Mucosa of gallbladder (tissue), 1 donor: ENCODE measurements at places on chromosomes 2 and 18. TPM values are rescaled to one million over a fixed set of nuclear protein-coding genes. Genes with fewer than 3 reads are reported as not detected.

Gene MOCOS
- 7.5 TPM for total RNA-seq

Gene BUB1
- total RNA-seq = 2.0 TPM

Gene CFAP53
- total RNA-seq = 1.5 TPM

Gene TEX51
- total RNA-seq = not detected

Gene ICOS
- 0.98 TPM for total RNA-seq

Gene ZCCHC2
- total RNA-seq = 38.2 TPM

Gene GDF7
- 2.5 TPM for total RNA-seq

Gene ALPP
- total RNA-seq = not detected

Gene SPOPL
- 29.2 TPM for total RNA-seq

Gene PAIP2B
- 6.9 TPM for total RNA-seq

Gene IL37
- 0.29 TPM for total RNA-seq

Gene DYNAP
- total RNA-seq = not detected

Gene RGPD8
- total RNA-seq = 13.1 TPM

Gene HAAO
- 20.9 TPM for total RNA-seq

Gene VIT
- 1.5 TPM for total RNA-seq

Gene EEF1B2
- total RNA-seq = 294 TPM

Gene PID1
- total RNA-seq = 17.1 TPM

Gene TRIM43B
- total RNA-seq = not detected

Gene DSC2
- total RNA-seq = 12.6 TPM

Gene OTOS
- total RNA-seq = not detected

Gene RAB1A
- total RNA-seq = 139 TPM

Gene D2HGDH
- 71.5 TPM for total RNA-seq

Gene SAG
- total RNA-seq = not detected

Gene VIL1
- total RNA-seq = 328 TPM

Gene CLIP4
- total RNA-seq = 37.2 TPM

Gene BCS1L
- 36.4 TPM for total RNA-seq

Gene SIX3
- total RNA-seq = not detected

Gene DSG1
- 0.89 TPM for total RNA-seq

Gene NXPH2
- not detected for total RNA-seq

Gene GCG
- 0.17 TPM for total RNA-seq

Gene KIF5C
- 3.5 TPM for total RNA-seq

Gene ASNSD1
- 32.5 TPM for total RNA-seq

Gene HNRNPA3
- 128 TPM for total RNA-seq

Gene CFAP65
- 0.29 TPM for total RNA-seq

Gene THSD7B
- 0.75 TPM for total RNA-seq

Gene PDE1A
- total RNA-seq = 27.8 TPM

Gene SCYGR4
- not detected for total RNA-seq

Gene RASGRP3
- total RNA-seq = 7.4 TPM

Gene FAP
- 1.8 TPM for total RNA-seq

Gene TANK
- 55.0 TPM for total RNA-seq

Gene CDH19
- 4.0 TPM for total RNA-seq

Gene PTGR3
- 41.1 TPM for total RNA-seq

Gene SETBP1
- total RNA-seq = 36.2 TPM

Gene HNMT
- total RNA-seq = 92.7 TPM
